ENCODE measurements at places on chromosomes 11 and 22.

- no peak for DNase-seq
Measured at GRCh38 chr11:87535513-87535912, 497.8 kb downstream of the TMEM135 start.

GRCh38 chr11:813456-814096, 3.8 kb downstream of the RPLP2 start:
- no peak for DNase-seq

DNA sequence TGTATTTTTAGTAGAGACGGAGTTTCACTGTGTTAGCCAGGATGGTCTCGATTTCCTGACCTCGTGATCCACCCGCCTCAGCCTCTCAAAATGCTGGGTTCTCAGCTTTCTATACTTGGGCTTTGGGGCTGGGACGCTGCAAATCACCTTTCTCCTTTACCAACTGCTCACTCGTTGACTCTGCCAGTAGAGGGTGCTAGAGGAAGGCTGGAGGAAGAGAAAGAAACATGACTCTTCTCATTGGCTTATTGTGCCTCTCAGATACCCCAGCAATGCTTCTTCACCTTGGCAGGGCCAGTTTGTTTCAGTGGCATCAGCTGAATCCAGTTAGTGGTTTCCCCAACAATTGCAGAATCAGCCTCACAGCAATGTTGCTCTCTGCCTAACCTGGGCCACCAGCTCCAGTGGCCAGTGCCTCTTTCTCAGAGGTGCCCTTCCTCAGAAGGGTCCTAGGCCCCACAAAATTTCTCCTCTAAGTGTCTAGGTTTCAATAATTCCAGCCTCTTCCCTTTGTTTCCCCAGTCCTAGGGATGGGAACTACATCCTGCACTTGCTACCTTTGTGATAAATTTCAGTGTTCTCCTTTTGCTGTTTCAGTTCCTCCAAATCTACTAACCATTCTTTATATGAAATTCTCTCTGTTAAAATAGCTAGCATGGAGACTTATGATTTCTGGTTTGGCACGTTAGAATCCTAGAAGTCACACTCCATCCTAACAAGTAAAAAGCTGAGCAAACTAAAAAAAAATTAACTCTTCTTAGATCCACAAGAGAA, 71.5 kb upstream of the VSTM5 start:
- DNase-seq, result peak; percentile 64

DNA sequence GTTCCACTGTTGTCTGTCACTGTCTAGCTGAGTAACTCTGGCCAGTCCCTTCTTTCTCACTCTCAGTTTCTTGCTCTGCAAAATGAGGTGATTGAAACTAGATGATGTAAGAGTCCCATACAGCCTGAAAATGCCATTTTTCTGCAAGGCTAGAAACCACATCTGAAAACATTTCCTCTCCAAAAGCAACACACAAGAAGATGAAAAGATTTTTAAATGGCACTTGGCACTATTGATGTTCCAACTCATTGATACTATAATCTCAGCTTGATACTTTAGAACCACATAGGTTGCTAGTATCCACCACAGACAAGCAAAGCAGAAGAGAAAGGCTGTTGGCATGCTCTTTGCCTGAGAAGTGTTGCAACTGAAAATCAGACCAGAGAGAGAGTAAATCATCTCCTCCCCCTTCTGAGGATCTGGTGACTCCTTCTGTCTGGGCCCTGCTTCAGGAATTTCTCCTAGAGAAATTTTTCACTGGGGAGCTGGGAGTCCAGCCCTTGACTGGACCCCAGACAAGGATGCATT, 1217.9 kb downstream of the LRRC4C start:
- no peak for DNase-seq

GRCh38 chr11:9847636-9848035, 183.8 kb downstream of the SWAP70 start:
- DNase-seq, result no peak

GRCh38 chr11:37038911-37039310, 440.9 kb upstream of the RAG2 start:
- no peak for DNase-seq

GRCh38 chr11:44371706-44372105, 61.8 kb upstream of the ALX4 start:
- DNase-seq, result no peak

- no peak for DNase-seq
Measured at GRCh38 chr22:23557467-23557866, 22.6 kb downstream of the IGLL1 start.

GRCh38 chr11:94500181-94500580, 6.4 kb downstream of the ANKRD49 start:
- no peak for DNase-seq

GRCh38 chr22:42296883-42297282, 26.4 kb upstream of the TCF20 start:
- no peak for DNase-seq

DNA sequence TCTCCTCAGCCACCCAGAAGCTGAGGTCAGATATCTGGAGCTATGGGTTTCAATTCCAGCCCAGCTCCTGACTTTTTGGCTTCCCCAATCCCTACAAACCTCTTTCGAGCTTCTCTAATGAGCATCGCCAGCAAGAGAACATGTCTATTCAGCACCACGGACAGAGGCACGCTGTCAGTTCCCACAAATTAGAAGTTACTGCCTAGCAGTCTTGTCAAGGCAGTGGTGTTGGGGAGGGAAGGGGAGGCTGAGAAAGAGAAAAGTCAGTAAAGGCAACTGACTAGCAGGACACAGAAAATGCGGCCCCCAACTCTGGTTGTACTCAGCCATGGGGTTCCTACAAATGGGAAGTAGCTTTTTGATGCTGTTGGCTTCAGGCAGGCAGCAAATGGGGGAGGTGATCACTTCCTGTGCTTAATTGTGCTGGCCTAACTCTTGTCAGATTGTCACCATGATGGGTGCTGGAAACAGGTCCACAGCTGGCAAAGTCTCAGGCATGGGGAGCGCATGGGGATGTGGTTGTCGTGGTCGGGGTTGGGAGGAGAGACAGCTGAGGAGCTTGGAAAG, 205.9 kb downstream of the ST3GAL4 start:
- DNase-seq, result peak; percentile 12

GRCh38 chr11:6607190-6607795, 3.7 kb downstream of the ILK start:
- DNase-seq, result no peak

DNA sequence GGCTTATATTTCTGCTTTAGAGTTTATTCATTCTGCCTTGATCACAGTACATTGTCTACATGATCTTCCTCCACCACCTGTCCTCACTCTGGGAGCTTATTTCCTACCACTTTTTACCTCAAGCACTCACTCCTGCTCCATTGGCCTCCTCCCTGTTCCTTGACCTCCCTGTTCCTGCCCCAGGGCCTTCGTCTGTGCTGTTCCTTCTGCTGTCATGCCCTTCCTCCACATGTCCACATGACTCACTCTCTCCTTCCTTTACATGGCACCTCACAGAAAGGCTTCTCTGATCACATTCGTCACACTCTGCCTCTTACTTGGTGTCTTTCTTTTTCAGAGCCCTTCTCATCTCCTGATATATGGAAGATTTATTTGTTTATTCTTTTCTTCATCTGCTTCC, 103.0 kb downstream of the FBXO7 start:
- no peak for DNase-seq

- DNase-seq, result no peak
Measured at GRCh38 chr22:49381595-49382450, 445.9 kb downstream of the BRD1 start.

DNA sequence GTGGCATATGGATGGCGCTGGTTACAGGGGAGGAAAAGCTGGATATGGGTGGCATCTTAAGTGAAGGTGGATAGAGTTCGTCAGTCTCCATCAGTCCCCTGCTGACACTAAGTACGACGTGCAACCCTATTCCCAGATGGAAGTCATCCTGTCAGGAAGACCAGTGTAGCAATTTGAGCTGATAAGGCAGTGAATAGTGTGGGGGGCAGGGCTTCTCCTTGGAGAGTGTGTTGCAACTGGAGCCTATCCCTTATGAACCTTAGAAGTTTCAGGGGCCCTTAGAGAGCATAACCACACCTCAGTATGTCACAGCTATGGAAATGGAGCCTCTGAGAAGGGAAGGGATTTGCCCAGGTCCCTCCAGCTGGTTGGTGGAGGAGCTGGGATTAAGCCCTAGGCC, 36.1 kb upstream of the ANKK1 start:
- DNase-seq, result no peak

DNA sequence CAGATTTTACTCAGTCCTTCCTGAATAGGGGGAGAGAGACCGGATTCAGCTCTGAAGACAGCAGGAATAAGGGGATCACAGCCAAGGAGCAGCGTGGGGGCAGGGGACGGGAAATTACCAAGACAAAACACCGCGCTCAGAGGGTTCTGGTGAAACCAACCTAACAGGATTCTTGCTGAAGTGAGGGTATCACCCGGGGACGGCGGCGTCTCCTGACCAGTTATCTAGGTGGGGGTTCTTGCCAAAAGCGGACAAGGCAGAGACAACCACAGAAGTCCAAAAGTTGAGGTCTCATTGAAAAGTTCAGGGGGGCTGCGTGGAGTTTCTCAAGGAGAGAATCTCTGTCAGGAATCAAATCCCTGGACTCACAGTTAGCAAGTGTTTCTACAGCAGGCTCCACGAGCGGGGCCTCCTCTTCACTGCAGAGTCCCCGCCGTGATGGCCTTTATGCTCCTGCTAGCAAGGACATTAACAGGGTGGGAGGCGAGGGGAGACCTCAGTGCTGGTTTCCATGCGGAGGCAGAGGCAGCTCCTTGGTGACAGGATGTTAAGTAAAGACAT, 291.0 kb downstream of the BRD1 start:
- DNase-seq, result no peak

GRCh38 chr11:93903989-93904388, 53.6 kb upstream of the VSTM5 start:
- no peak for DNase-seq

- DNase-seq, result no peak
Measured at GRCh38 chr11:64461081-64461480, 102.1 kb downstream of the RPS6KA4 start.

GRCh38 chr11:64263021-64263946, 12.0 kb downstream of the PLCB3 start:
- no peak for DNase-seq

- DNase-seq, result no peak
Measured at GRCh38 chr11:67280788-67281551, 8.1 kb upstream of the ANKRD13D start.

DNA sequence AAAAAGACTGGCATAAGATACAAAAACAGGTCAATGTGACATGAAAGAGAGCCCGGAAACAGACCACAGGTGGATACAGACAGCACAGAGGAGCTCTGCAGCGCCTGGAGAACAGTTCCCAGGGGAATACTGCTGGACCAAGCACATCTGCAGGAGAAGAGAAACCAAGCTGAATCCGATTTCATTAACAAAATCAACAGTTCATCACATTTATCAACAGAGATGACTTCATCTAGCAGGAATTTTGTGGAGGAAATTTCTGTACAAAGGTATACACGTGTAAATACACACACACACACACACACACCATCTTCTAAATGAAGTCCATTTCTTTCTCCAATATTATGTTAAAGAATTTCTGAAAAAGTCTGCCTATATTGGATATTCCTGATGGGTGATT, 17.1 kb downstream of the YPEL1 start:
- DNase-seq, result no peak

GRCh38 chr22:19995611-19996339, 20.8 kb downstream of the ARVCF start:
- DNase-seq, result no peak

DNA sequence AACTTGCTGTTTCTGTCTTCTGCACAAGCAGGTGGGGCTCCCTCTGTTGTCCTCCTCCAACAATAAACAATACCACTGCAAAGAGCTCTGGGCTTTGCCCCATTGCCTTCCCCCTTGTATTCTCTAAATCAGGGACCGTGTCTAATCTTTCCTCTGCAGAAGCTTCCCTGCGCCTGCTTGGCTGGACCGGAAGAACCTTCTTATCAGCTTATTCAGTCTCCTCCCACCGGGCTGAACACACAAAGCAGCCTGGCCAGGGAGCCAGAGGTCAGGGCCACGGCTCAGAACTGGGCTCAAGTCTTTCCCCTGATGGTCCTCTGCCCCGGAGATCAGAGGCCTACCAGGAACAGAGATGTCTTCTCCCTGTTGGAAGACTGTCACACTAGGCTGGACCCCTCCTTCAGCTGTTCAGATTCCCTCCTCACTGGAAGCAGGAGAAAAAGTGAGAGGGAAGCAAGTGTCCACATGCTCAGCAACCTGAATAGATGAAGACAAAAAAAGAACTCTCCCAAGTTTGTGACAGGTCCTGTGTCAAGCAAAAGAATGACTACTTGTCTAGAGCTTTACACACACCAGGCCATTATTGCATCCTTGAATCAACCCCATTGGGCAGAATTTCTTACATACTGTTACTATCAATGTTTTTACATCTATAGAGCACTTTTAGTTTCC, 63.7 kb downstream of the RAB30 start:
- peak; percentile 83 for DNase-seq

GRCh38 chr11:112162761-112163546, 940 bp downstream of the IL18 start:
- DNase-seq, result no peak

GRCh38 chr22:22684580-22685561, 40.5 kb downstream of the GGTLC2 start:
- DNase-seq, result no peak

- no peak for DNase-seq
Measured at GRCh38 chr11:76803811-76804600, 20.9 kb downstream of the TSKU start.

GRCh38 chr11:126053415-126054286, 9.0 kb downstream of the CDON start:
- DNase-seq, result peak; percentile 9

Measured in NCI-H2081 (cell line).